GM12878 (cell line): ENCODE measurements at places on chromosomes 16 and 17. TPM values are rescaled to one million over a fixed set of nuclear protein-coding genes. Genes with fewer than 3 reads are reported as not detected.
A peak's percentile ranks its signal among the peaks of the same experiment; 100 is the strongest.

The LDHD gene
- 0.10 TPM in 1 of 2 replicates, not detected in the other for total RNA-seq

The UTS2R gene
- 0.36 and 1.1 TPM in 2 replicates for total RNA-seq

The KRTAP2-2 gene
- not detected in 2 replicates for total RNA-seq

The MT1M gene
- total RNA-seq, result not detected in 2 replicates

The IRX5 gene
- total RNA-seq, result not detected in 2 replicates

The LRRC37B gene
- total RNA-seq, result 8.8 and 12.5 TPM in 2 replicates

GRCh38 chr17:30605027-30605426 is 127.8 kb downstream of the GOSR1 start:
- DNase-seq, result no peak

- DNase-seq, result no peak
These were observed 85.9 kb upstream of the PLCG2 start for GRCh38 chr16:81693041-81693743.

DNA sequence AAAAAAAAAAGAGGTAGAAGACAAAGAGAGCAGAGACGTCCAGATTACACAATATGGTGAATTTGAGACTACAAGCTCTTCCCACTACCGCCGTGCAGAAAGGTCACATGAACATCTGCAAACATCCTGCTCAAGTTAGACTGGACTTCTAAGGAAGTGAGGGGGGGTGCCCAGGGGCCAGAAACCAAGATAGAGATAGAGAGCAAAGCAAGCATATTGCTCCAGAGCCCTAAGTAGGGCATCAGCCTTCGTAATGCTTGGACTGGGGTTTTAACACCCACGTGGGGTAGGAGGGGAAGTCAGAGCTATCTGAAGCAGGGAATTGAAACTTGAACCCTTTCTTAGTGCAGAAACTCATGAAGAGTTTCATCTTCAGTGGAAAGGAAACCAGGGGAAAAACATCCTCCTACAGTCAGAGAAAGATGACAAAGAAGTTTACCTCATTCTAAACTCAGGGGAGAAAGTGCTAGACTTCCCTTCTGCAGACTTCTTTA is 8.7 kb downstream of the CLEC19A start:
- DNase-seq, result peak; percentile 84

- no peak for DNase-seq
These were observed 18.9 kb upstream of the ENPP7 start for GRCh38 chr17:79711715-79712305.

DNA sequence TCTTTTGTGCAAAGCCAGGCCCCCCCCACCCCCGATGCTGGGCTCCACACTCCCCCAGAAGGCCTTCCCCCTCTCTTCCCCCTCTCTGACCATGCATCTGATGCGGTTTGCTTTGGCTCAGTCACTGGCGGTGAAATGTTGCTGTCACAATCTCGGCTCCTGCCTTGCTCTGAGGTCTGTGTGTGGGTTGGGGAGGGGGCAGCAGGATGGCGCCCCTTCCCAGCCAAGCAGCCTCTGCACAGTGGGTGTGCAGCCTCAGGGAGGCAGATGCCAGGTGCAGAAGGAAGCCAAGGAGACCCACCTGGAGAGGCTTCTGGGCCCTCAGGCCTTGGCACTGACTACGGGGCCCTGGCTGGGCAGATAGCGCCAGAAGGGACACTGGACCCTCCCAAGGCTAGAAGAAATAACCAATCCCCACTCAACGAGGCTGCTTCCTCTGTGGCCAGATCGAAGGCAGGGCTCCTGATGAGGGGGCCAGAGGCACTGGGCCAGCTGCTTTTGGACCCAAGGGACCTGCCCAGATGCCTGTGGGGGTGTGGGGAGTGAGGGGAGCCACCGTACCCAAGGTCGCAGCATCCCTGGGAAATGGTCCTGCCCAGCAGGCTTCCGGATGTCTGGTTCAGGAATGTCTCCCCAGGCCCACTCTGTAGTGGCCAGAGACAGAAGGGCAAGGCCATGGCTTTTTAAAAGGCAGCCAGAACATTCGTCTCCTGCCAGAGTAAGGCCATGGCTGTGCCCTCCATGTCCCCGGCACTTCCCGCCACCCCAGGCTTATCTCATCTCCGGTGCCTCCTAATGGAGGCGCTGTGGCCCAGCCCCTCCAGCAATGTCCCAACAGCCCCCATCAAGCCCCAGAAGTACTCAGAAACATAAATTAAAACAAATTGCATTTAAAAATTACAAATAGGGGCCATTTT is 43.4 kb upstream of the SLC38A10 start:
- DNase-seq, result no peak

DNA sequence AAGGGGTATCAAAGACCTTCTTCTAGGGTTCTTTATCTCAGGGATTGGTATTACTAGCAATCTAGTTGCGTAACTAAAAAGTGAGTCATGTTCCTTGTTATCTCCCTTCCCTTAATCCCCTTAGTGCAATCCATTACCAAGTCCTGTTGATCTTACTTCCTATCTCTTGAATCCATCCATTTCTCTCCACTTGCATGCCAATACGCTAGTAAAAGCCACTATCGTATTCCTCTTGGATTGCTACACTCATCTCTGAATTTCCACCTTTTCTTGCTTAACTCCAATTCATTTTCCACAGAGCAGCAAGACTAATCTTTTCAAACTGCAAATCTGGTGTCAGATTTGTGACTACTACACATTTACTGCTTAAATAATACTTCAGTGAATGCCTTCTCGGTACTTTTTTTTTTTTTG is 1.8 kb upstream of the ADAT1 start:
- no peak for DNase-seq

DNA sequence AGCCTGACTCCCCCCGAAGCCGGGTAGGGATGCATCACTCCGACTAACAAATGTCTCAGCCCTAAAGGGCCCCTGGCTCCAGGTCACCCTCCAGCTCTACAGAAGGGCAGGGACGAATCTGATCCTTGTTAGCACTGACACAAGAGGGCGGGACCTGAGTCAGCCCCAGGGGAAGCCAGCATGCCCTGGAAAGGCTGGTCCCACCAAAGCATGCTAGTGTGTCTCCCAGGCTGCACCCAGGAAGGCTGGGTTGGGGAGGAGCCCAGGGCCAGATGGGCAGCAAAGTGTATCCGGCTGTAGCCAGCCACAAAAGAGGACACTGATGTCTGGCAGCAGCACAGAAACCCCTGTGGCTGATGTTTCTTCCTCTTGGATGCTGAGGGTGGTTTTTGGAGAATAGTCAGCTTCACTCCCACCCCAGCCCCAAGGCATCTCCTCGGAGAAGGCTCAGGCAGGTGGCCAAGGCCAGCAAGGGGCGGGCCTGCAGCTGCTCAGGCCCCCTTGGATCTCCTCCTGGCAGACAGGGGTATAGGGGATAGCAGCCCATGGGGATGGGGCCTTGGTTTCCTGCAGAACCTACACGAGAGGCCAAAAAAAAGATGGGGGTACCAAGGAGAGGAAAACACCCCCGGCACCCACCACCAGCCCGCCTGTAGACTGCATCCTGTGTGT is 11.0 kb downstream of the NATD1 start:
- no peak for DNase-seq

- DNase-seq, result no peak
These were observed 56.5 kb downstream of the CYTH1 start for GRCh38 chr17:78725448-78726021.

DNA sequence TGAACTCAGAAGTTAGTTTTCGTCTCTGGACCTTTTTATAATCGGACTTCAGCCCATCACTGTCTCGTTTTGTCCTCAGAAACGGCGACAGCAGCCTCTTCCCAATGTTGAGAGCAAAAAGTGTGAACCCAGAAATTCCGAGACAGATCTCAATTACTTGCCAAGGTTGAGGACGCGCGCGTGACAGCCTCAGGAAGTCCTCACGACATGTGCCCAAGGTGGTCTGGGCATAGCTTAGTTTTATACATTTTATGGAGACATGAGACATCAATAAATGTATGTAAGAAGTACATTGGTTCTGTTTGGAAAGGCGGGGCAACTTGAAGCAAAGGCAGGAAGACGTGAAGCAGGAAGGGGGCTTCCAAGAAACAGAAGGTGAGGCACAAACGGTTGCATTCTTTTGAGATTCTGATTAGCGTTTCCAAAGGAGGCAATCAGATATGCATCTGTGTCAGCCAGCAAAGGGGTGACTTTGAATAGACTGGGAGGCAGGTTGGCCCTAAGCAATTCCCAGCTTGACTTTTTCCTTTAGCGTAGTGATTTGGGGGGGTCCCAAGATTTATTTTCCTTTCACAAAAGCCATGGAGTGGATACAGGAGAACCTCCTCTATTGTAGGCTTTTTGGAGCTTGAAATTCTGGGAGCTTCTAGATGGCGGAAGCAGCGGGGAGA is 583 bp upstream of the ZNF747 start:
- no peak for DNase-seq
